ENCODE measurements at places on chromosomes 6 and 20. TPM values are rescaled to one million over a fixed set of nuclear protein-coding genes. Genes with fewer than 3 reads are reported as not detected.

DEFB132 gene
- not detected for total RNA-seq

SLC22A7 gene
- not detected for total RNA-seq

SMLR1 gene
- not detected for total RNA-seq

HDGFL1 gene
- not detected for total RNA-seq

TOX2 gene
- 0.98 TPM for total RNA-seq

PMEPA1 gene
- 21.9 TPM for total RNA-seq

CD109 gene
- total RNA-seq, result 16.8 TPM

ATRN gene
- total RNA-seq, result 26.1 TPM

BTN1A1 gene
- total RNA-seq, result not detected

THBS2 gene
- total RNA-seq, result not detected

TRIM15 gene
- total RNA-seq, result not detected

LPA gene
- not detected for total RNA-seq
